ENCODE measurements at places on chromosomes 1 and 21. TPM values are rescaled to one million over a fixed set of nuclear protein-coding genes. Genes with fewer than 3 reads are reported as not detected.

- H3K27ac ChIP-seq: no peak overlapping the region
- no peaks in the 10 kb centered on the region for H3K36me3 ChIP-seq
- H3K4me1 ChIP-seq: no peaks in the 10 kb centered on the region
- no peaks in the 10 kb centered on the region for H3K27me3 ChIP-seq
- no peak overlapping the region for H3K4me3 ChIP-seq
- DNase-seq: no peak
Observed at GRCh38 chr1:57270927-57271698, 152.7 kb downstream of the DAB1 start.

DNA sequence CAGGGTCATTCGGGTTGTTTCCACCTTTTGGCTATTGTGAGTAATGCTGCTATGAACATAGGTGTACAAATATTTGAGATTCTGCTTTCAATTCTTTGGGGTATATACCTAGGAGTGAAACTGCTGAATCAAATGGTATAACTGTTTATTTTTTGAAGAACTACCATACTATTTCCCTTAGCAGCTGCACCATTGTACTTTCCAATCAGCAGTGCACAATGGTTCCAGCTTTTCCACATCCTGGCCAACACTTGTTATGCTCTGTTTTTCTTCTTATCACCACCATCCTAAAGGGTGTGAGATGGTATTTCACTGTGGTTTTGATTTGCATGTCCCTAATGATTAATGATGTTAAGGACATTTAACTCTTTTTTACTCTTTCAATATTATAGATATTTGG lies 3.6 kb upstream of the ABCA4 start:
- no peak overlapping the region for H3K4me3 ChIP-seq
- no peaks in the 10 kb centered on the region for H3K36me3 ChIP-seq
- no peak overlapping the region for H3K27ac ChIP-seq
- DNase-seq: no peak
- no peaks in the 10 kb centered on the region for H3K27me3 ChIP-seq
- H3K4me1 ChIP-seq: peaks cover 8% of the 10 kb centered on the region

The CCDC181 gene
- total RNA-seq: 0.28 TPM

- H3K4me1 ChIP-seq: no peaks in the 10 kb centered on the region
- H3K4me3 ChIP-seq: no peak overlapping the region
- H3K36me3 ChIP-seq: no peaks in the 10 kb centered on the region
- no peak for DNase-seq
Observed at GRCh38 chr1:114258074-114258473, 104.4 kb upstream of the SYT6 start.

The LIN28A gene
- not detected for total RNA-seq

The HAPLN2 gene
- not detected for total RNA-seq

DNA sequence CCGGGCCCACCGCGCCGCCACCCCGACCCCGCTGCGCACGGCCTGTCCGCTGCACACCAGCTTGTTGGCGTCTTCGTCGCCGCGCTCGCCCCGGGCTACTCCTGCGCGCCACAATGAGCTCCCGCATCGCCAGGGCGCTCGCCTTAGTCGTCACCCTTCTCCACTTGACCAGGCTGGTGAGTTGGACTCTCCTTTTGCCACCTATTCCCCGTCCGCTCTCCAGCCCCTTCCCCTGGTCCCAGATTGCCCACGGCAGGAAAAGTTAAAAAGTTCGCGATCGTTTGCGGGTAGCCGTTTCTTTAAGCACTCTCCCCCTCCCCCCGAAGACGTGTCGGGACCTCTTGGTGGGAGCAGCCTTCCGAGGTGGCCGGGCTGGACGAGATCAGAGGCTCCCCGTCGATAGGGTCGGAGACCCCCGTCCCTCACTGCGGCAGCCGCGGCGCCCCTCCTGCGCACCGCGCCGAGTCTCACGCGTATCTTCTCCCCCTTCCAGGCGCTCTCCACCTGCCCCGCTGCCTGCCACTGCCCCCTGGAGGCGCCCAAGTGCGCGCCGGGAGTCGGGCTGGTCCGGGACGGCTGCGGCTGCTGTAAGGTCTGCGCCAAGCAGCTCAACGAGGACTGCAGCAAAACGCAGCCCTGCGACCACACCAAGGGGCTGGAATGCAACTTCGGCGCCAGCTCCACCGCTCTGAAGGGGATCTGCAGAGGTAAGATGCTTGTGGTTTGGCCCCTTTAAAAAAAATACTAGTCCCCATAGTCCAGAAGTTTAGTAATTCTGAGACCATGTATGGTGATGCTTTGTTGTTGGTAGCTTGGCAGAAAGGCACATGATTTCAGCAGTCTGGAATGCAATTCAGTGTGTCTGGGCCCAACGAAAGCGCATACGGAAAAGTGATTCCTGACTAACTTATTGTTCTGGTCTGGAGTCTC lies 576 bp downstream of the CCN1 start:
- peak; percentile 69 for DNase-seq
- H3K27ac ChIP-seq: peak overlapping the region; percentile 78
- peak overlapping the region; percentile 65 for H3K4me3 ChIP-seq
- H3K27me3 ChIP-seq: no peaks in the 10 kb centered on the region
- H3K4me1 ChIP-seq: peaks cover 4% of the 10 kb centered on the region

The KRTAP21-2 gene
- not detected for total RNA-seq

GRCh38 chr1:72435025-72435424 lies 152.7 kb upstream of the NEGR1 start:
- H3K4me3 ChIP-seq: no peak overlapping the region
- no peaks in the 10 kb centered on the region for H3K27me3 ChIP-seq
- no peak overlapping the region for H3K27ac ChIP-seq
- DNase-seq: peak; percentile 80
- peaks cover 2% of the 10 kb centered on the region for H3K4me1 ChIP-seq
- no peaks in the 10 kb centered on the region for H3K36me3 ChIP-seq

- no peak for DNase-seq
- no peak overlapping the region for H3K27ac ChIP-seq
- H3K4me3 ChIP-seq: no peak overlapping the region
Observed at GRCh38 chr21:35606146-35606545, 454.2 kb downstream of the SETD4 start.

- H3K27me3 ChIP-seq: no peaks in the 10 kb centered on the region
- peaks cover 4% of the 10 kb centered on the region for H3K4me1 ChIP-seq
- peak; percentile 47 for DNase-seq
- H3K27ac ChIP-seq: peak overlapping the region; percentile 56
- no peaks in the 10 kb centered on the region for H3K36me3 ChIP-seq
Observed at GRCh38 chr1:183023601-183024316, 539 bp downstream of the LAMC1 start.

The EFNA1 gene
- 0.28 TPM for total RNA-seq

The ERG gene
- total RNA-seq: not detected

The CCDC185 gene
- not detected for total RNA-seq

DNA sequence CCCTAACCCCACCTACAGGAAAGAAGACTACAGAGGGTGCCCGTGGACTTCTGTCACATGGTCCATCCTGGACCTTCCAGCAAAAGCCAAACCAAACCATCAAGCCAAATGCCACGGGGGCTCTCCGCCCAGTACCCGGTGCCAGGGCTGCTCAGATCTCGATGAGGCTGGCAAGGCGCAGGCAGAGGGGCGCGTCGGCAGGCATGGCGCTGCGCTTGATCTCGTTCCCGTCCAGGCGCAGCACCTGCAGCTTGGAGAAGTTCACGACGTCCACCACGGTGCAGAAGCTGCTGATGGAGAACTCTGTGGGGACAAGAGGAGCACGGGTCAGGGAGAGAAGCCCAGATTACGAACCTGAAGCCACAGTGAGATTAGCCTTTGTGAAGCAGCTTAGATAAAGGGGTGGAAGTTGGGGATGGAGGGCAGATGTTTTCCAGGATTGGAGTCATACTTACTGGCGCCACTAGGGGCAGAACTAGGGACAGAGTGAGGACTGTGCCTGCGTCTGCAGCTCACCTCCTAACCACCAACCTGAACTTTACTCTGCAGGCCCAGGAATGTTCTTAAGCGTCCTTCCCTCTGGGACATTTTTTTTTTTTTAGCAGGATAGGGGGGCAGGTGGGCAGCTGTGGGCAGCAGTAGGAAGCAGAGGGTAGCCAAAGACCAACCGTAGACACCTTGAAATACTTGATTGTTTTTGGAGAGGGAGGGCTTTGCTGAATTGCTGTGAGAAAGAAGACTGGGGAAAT lies 8.6 kb downstream of the FMOD start:
- peaks cover 46% of the 10 kb centered on the region for H3K27me3 ChIP-seq
- no peaks in the 10 kb centered on the region for H3K4me1 ChIP-seq
- no peaks in the 10 kb centered on the region for H3K36me3 ChIP-seq

- no peaks in the 10 kb centered on the region for H3K27me3 ChIP-seq
- no peaks in the 10 kb centered on the region for H3K4me1 ChIP-seq
- DNase-seq: no peak
- H3K36me3 ChIP-seq: no peaks in the 10 kb centered on the region
- no peak overlapping the region for H3K27ac ChIP-seq
Observed at GRCh38 chr1:246476771-246477170, 30.3 kb downstream of the SMYD3 start.

GRCh38 chr21:31977816-31978215 lies 105.0 kb downstream of the HUNK start:
- no peak overlapping the region for H3K4me3 ChIP-seq
- H3K27ac ChIP-seq: no peak overlapping the region
- no peaks in the 10 kb centered on the region for H3K4me1 ChIP-seq
- H3K36me3 ChIP-seq: peaks cover 3% of the 10 kb centered on the region
- no peaks in the 10 kb centered on the region for H3K27me3 ChIP-seq

GRCh38 chr1:186899577-186899976 lies 70.8 kb downstream of the PLA2G4A start:
- no peak overlapping the region for H3K4me3 ChIP-seq
- H3K36me3 ChIP-seq: no peaks in the 10 kb centered on the region
- no peak overlapping the region for H3K27ac ChIP-seq
- no peaks in the 10 kb centered on the region for H3K27me3 ChIP-seq
- no peaks in the 10 kb centered on the region for H3K4me1 ChIP-seq

DNA sequence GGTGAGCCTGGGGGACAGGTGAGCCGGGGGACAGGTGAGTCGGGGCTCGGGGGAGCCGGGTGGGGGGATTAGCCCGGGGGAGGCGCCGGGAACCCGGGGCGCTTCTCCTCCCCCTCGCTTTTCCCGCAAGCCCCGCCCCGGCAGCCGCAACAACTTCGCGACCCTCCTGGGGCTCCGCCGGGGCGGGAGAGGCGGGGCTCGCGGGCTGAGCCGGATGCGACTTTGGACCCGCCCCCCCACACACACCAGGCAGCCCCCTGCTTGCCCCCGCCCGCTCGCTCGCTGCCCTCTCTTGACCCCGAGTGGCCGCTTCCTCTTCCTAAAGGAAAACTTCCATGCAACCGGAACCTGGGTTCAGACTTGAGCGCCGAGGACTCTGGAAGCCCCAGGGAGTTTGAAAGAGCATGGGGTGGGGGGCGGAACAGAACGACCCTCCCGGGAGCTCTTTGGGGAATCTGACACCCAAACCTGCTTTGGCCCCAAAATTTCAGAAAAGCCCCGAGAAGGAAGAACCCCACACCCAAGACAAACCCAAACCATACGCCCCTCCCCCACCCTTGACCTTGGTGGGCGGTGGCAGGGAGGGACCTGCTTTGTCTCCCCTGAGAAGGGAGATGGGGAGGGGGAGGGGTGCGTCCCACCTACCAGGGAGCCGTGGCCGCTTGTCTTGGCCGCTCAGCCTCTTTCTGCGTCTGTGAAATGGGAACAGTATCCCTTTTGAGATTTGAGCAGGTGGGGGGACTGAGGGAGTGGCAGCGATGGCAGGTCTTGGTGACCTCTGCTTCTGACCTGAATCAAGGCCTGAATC lies 550 bp downstream of the ARHGEF16 start:
- H3K27me3 ChIP-seq: peaks cover 33% of the 10 kb centered on the region
- H3K27ac ChIP-seq: no peak overlapping the region
- no peaks in the 10 kb centered on the region for H3K36me3 ChIP-seq
- no peak for DNase-seq
- no peak overlapping the region for H3K4me3 ChIP-seq
- H3K4me1 ChIP-seq: no peaks in the 10 kb centered on the region

GRCh38 chr1:43621386-43621785 lies 28.6 kb upstream of the KDM4A start:
- no peak for DNase-seq
- H3K4me3 ChIP-seq: no peak overlapping the region
- H3K4me1 ChIP-seq: no peaks in the 10 kb centered on the region
- no peaks in the 10 kb centered on the region for H3K27me3 ChIP-seq

The LDLRAD1 gene
- not detected for total RNA-seq

DNA sequence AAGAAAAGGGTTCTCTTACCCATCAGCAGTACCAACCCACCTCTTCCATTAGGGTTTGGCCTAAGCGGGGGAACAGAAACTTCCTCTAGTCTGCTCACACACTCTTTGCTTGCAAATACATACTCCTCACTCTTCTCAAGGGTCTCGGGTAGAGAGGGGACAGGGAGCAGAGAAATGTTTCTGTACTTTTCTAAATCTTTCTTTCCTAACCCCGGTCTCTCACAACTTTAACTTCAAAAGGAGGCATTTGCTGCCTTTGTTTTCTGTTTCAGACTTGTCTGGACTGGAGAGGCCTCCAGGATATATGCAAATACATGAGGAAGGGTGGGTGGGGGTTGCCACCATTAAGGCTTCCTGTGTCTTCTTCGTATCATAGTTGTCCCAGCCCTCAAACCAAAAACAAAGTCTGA lies 10.5 kb upstream of the LAX1 start:
- H3K27ac ChIP-seq: no peak overlapping the region
- no peak for DNase-seq
- peaks cover 11% of the 10 kb centered on the region for H3K4me1 ChIP-seq
- no peaks in the 10 kb centered on the region for H3K36me3 ChIP-seq
- no peaks in the 10 kb centered on the region for H3K27me3 ChIP-seq

The COL24A1 gene
- total RNA-seq: 2.5 TPM

GRCh38 chr1:224199679-224200078 lies 16.6 kb downstream of the DEGS1 start:
- no peak for DNase-seq
- H3K4me3 ChIP-seq: no peak overlapping the region
- no peak overlapping the region for H3K27ac ChIP-seq
- 0 out of 2 replicates have a peak, but pooled peaks cover 3% of the 10 kb centered on the region for H3K36me3 ChIP-seq

The ANGPTL3 gene
- not detected for total RNA-seq

The LHX8 gene
- not detected for total RNA-seq

DNA sequence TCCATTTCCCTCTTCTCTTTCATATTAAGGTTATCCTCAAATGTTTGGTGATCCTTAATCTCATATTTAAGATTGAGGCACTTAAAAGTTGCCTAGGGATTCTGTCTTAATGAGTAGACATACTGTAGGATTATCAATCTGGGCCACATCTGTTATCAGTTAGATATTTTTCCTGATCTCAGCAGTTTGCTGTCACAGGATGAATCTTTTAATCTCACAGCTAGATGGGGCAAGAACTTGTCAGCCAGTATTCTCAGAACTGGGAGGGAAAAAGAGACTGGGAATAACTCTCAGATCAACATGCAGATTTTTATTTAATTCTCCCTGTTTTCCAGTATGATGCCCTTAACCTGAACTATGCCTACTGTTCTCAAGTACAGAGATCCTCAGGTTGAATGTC lies 14.0 kb downstream of the ZNF644 start:
- no peaks in the 10 kb centered on the region for H3K27me3 ChIP-seq
- no peak for DNase-seq
- H3K4me1 ChIP-seq: no peaks in the 10 kb centered on the region
- H3K4me3 ChIP-seq: no peak overlapping the region
